Left colon (tissue), 2 donors: ENCODE measurements at places on chromosomes 12 and 14.
A peak's percentile ranks its signal among the peaks of the same experiment; 100 is the strongest.

DNA sequence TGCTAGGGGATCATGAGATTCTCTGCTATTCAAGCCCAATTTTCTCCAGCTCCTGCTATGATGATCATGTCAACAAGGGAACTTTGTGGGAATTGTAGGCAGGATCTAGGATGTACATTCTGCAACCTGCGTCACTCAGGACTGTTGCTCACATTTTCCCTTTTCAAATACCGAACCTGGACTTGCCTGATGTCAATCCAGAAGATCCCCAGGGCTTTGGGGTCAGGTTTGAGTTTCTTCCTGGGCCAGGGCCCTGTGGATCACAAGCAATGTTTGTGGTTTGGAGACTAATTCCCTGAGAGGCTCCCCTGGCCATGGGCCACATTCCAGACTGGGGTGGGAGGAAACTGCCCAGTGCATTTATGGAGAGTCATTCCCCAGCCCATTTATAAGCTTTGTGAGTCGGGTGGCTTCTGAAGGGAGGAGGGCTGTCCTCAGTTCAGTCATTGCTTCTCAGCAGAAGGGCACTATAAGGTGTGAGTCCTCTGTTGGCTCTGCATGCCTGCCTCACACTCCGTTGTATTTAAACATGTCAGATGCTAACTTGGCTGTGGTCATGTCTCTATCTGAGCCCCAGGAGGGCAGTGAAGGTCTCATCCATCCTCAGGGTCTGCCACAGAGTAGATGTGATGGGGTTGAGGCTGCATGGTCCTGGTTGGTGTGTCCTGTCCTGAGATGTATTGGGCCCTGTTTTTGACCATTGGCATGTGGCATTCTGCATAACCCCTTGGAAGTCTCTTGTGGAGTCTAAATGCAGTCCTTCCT is 6.5 kb downstream of the KRT86 start:
- DNase-seq, result no peak

GRCh38 chr14:77257700-77258099 is 13.3 kb downstream of the NGB start:
- no peak for DNase-seq

- DNase-seq, result no peak
Observed at GRCh38 chr12:67794161-67794560, 145.6 kb downstream of the DYRK2 start.

DNA sequence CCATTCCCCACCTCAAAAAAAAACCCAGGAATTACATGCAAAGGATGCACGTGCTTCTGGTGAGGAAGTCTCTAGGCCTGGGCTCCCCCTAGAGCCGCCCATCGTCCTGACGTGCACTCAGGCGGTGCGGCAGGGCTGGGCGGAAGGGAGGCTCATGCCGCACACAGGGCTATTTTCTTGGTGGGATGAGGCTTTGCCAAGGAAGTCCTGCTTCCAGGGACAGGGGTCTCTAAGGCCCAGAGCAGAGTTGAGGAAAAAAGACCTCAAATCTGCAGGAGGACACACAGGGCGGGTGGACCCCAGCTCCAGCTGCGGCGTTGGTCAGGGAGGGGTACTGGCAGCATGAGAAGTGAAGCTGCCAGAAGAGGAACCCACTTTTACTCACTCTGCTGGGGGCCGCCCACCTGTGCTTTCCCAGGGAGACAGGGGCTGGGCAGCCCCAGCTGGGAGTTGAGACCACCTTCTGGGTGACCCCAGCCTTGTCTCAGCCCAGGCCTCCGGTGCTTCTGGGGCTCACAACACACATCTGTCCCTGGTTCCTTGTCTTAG is 4.2 kb downstream of the RHOF start:
- DNase-seq, result peak; percentile 52

DNA sequence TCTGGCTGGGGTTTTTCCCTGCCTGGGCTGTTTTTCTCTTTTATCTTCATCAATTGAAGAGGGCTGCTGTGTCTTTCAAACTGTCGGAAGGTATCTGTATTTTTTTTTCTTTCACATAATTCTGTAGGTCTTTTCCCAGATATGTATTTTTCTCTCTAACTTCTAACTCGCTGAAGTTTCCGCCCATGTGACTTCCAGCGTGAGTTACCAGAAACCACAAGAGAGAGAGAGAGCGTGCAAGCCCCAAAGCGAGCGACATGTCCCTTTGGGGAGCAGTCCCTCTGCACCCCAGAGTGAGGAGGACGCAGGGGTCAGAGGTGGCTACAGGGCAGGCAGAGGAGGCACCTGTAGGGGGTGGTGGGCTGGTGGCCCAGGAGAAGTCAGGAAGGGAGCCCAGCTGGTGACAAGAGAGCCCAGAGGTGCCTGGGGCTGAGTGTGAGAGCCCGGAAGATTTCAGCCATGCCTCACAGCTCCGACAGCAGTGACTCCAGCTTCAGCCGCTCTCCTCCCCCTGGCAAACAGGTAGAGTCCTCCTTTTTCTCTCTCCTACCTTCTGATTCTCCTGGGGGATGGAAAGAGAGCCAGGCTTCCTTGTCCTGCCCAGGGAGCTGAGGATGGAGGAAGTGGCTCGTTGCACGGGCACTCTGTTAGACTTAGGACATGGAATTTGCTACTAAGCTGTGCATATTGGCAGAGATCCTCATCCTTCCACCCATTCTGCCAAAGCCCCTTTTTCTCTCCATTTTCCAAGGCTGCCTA is at the start of gene BATF:
TSS of gene BATF (plus strand) at position 246 of the 759 bp plus-strand sequence. CDS start at position 460, 214 bp downstream.
- DNase-seq, result peak; percentile 42

DNA sequence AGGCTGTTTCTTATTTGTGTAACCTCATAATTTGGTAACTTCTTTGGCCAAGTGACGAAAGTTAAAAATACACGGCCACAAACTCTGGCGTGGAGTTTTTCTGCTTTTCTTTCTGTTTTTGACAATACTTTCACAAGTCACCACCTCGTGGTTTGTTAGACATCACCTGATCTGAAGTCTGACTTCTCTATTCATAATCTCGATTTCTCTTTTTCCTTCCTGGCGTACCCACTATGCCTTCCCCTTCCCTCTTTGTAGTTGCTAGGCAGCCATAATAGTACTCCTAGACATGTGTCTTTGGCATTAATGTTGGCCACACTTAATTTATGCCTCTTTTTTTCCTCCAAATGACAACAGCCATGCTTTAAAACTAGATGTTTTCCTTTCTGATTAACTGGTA is 97.6 kb downstream of the POLR3B start:
- DNase-seq, result no peak

DNA sequence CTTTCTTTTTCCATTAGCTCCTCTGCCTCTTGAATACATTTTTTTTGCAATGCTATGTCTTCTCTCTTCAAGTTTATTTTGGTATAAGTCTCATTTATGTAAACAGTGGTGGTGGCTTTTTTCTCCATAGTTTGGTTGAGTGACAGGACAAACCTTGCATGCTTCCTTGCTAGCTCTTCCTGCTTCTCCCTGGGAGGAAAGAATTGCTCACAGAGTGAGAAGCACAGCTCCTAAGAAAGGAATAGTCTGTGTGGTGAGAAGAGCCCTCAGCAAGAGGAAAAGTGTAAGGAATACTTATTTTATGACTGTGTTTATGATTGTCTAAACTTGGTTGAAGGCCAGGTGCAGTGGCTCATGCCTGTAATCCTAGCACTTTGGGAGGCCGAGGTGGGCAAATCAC is 11.5 kb downstream of the CCDC175 start:
- DNase-seq, result no peak

DNA sequence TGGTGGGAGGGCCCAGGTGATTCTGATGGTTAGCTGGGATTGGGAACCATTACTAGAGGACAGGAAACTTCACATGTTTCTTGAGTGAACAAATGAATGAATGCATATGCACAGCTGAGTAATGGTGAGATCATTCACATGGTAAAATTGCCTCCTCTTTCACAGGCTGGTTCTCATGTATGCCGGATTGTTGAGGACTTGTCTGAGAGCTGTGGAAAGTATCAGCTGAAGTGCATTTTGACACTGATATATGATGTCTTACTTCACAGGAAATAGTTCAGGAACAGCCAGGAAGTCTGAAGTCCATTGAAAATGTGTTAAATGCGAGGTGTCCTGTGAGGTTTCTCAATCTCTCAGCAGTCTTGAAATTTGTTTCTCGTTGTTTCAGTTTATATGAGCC is 77.6 kb upstream of the DACT1 start:
- DNase-seq, result no peak

GRCh38 chr14:100117633-100118395 is 41.6 kb downstream of the DEGS2 start:
- DNase-seq, result peak; percentile 75

DNA sequence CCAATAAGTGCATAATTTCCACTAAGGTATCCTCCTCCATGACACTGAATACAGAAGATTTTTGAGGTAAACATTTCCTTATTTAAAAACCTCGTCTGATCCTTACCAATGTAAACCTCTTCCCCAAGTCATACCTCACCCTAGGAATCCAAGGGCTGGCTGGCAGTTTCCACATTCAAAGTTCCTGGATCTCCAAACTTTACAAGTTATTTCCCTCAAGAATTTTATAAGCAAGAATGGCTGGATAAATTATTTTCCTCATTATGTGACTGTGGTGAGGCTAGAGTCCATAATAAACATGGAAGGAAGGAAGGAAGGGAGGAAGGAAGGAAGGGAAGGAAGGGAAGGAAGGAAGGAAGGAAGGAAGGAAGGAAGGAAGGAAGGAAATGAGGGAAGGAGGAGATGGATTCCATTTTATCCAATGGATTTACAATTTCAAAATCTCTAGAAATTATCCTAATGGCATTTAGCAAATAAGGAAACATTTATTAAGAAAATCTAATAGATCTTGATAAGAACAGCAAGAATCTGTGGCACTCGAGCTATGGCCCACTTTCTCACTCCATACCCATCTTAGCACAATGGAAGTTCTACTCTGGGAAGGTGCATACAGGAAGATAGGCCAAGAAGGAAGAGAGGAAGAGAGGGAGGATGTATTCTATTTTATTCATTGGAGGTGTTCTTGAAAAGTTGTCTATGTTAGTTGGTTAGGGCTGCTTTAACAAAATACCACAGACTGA is 477.8 kb upstream of the TMPO start:
- no peak for DNase-seq

DNA sequence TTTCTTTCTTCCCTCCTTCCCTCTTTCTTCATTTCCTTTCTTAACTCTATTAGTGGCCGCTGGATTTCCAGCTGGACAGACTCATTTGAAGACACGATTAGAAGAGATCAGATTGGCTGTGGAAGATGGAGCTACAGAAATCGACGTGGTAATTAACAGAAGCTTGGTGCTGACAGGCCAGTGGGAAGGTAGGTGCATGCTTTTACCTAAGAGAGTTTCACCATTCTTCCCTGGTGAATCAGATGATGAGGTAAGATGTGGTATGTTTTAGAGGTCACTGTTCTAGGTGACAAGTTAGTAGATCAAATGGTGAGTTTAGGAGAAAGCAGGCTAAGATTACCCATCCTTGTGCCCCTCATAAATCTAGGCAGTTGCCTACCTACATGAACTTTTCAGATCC is 51.6 kb downstream of the DERA start:
- no peak for DNase-seq

- DNase-seq, result no peak
Observed at GRCh38 chr14:52352061-52352491, 38.0 kb downstream of the PTGER2 start.

DNA sequence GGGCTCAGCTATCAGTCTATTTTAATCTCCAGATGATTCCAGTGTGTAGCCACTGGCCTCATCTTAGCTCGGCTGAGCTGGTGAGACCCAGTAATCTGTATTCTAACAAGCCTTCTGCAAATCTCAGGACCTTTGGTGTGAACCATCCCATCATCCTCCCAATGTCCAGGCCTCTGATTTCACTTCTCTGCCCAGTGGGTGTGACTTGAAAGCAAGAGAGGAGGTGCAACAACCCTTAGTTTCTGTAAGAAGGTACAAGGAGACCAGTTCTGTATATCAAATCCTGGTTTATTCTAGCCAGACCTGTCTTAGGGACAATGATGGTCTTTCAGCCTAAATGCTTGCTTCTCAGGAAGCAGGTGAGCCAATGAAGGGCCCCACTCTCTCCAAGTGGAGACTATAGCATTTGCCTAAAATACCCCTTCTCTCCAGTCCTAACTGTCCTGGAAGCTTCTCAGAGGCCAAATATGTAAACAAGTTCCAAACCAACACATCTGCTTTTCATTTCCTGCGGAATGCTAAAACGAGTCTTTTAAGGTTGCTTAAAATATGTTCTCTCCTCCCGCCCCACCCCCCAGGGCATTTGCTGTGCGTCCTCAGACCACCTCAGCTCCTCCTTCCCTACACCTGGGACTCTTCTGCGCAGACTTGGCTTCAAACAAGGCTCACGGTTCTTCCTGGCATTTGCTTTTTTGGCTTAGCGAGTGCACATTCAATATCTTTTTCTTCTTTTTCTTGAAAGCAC is 78.4 kb upstream of the FUT8 start:
- peak; percentile 63 for DNase-seq

- no peak for DNase-seq
Observed at GRCh38 chr14:29663281-29663801, 264.3 kb downstream of the PRKD1 start.

GRCh38 chr12:88986056-88986455 is 366.2 kb downstream of the DUSP6 start:
- no peak for DNase-seq

GRCh38 chr12:26108915-26109314 is 15.9 kb downstream of the BHLHE41 start:
- no peak for DNase-seq

DNA sequence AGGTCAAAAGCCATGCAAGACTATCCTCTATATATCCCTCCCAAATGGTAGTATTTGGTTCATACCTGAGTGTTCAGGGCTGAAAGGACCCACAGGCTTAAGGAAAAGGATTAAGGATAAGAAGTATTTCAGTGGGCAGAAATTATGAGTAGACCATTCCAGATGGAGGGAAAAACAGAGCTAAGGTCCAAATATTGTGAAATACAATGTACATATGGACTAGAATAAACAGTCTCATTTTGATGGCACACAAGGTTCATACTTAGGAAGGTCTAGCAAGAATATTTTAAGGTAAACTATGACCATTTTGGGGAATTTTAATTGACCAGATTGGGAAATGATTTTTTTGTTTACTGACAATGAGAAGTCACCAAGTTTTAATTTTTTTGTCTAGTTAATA is 124.6 kb downstream of the PRKD1 start:
- no peak for DNase-seq

- no peak for DNase-seq
Observed at GRCh38 chr14:45242706-45243105, 10.3 kb downstream of the MIS18BP1 start.

- peak; percentile 30 for DNase-seq
Observed at GRCh38 chr12:113299619-113300237, 35.2 kb downstream of the SLC8B1 start.

DNA sequence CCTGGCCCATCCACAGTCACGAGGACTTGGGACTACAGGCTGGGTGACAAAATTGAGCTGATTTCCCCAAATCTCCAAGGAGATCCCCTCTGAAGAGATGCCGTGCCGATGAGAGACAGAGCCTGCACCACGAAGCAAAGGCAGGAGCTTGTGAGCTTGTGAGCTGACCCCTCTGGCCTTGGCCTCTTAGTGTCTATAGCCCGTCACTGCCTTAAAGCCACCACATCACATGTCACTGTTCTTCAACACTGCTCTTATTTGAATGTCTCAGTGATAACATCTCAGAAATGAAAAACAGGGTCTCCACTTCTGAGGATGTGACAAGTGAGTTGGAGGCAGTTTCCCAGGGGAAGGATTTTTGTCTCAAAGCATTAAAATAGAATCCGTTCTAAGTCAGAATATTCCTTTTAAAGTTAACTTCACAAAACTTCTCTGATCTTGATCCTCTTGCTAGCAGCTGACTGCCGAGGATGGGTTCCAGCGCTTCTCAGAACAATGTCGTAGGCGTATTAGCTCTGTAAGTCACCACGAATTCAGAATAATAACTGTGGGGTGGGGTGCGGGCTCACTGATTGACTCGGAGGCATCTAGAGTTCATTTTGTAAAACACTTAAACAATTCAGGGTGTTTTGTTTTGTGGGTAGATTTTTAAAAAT is 37.5 kb downstream of the CHST11 start:
- DNase-seq, result no peak
